Mammary epithelial cell (primary cell): ENCODE measurements at places on chromosomes 1 and 21. TPM values are rescaled to one million over a fixed set of nuclear protein-coding genes. Genes with fewer than 3 reads are reported as not detected.

DNA sequence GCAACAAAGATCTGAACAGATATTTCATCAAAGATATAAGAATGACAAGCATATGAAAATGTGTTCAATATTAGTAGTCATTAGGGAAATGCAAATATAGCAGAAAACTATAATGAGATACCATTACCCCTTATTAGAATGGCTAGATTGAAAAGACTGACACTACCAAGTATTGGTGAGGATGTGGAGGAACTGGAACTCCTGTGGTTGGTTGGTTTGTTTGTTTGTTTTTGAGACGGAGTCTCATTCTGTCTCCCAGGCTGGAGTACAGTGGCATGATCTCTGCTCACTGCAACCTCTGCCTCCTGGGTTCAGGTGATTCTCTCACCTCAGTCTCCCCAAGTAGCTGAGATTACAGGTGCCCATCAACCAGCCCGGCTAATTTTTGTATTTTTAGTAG is 18.9 kb upstream of the HMGN1 start:
- no peak for DNase-seq

DNA sequence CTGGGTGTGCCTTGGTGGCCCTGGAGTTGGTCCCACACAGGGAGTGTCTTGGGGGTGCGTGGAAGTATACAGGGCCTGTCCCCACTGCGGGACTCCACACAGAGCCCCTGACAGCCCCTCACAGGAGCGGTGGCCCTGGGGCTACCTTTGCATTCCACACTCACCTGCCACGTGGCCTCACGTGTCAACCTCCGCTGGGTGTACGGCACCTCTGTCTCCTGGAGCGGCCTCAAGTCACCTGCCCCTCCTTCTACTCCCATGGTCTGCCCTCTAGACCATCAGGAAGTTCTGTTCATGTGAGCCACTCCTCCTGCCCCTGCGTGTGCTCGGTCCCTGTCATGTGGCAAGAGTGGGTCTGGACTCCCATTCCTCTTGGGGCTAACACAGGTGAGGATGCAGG is 58.6 kb downstream of the FAAP20 start:
- DNase-seq: no peak

GRCh38 chr1:6271006-6271405 is 10.1 kb upstream of the GPR153 start:
- DNase-seq: no peak

DNA sequence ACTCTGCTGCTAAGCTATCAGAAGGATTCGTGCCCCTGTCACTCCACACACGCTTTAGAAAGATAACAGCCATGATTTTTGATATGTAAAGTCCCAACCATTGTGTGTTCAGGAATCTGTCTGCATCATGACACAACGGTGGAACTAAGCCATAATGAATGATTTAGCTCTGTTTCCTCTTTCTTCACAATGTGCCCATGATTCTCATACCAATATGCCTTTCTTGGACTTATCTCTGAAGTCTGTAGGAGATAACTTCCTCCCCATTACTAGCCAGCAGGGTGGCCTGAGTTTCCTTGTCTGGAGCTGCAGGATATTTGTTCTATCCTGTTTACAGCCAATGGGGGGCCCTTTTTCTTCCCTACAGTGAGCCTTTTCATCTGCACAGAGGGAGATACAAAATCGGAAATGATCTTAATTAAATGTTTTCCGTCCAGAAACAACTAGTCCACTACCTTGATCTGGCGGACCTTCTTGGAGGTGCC is 511.7 kb downstream of the USP25 start:
- no peak for DNase-seq

DNA sequence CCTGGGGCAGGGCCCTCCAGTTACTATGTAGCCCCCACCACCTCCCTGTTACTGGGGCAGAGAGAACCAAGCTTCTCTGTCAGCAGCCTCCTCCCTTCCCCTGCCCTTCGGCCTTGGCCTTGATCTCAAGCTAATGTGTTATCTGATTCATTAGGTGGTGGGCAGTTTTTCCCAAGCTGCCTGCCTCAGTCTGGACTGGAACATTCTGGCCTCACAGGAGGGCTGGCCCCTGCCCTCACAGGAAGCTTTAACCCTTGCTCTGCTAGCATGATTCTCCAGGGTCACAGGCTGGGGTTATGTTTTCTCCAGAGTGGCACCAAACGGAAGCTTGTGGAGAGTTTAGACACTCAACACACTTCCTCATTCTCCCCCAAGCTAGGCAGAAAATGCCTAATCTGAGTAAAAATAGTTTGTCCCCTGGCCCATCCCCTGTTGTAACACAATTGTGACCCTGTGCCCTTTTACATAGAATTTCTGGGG is 37.2 kb upstream of the SLC6A9 start:
- DNase-seq: no peak

DNA sequence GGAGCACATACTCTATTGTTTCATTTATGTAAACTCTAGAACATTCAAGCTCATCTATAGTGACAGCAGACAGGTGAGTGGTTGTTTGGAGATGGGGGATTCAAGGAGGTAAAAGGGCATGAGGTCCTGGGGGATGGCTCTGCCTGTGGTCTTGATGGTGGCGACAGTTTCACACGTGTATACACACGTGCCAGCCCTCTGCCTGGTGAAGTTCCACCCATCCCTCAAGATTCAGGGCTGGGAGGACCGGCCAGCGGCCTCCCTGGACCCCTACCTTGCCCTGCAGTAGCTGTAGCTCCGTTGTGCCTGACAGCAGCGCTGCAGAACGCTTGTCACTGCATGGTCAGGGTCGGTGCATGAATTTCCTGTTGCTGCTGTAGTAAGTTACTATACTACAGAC is 38.9 kb upstream of the UTS2 start:
- DNase-seq: no peak

Gene TMEM125
- 2.2 TPM for polyA plus RNA-seq
